ENCODE measurements at places on chromosomes 2 and 18. TPM values are rescaled to one million over a fixed set of nuclear protein-coding genes. Genes with fewer than 3 reads are reported as not detected.

Gene CREG2
- under 0.01 TPM for total RNA-seq

Gene RNF152
- total RNA-seq: 14.9 TPM

Gene SLC20A1
- total RNA-seq: 227 TPM

Gene NPAS2
- 116 TPM for total RNA-seq

Gene CROCC2
- total RNA-seq: not detected

Gene DIPK1C
- total RNA-seq: not detected

Gene LYPD6
- total RNA-seq: not detected

Gene KIAA2012
- not detected for total RNA-seq

Gene IL1R1
- total RNA-seq: 7.7 TPM

Gene DOK6
- total RNA-seq: not detected

Gene PDE11A
- 0.19 TPM for total RNA-seq

Gene CNGA3
- total RNA-seq: not detected

Gene CCL20
- total RNA-seq: 0.88 TPM

Gene HOXD13
- total RNA-seq: not detected

Gene CEP76
- 4.1 TPM for total RNA-seq

Gene RAB10
- 127 TPM for total RNA-seq

Gene CDH2
- total RNA-seq: 18.7 TPM

Gene ABCG8
- not detected for total RNA-seq

Gene FHOD3
- total RNA-seq: 51.5 TPM

Gene CYP1B1
- 317 TPM for total RNA-seq

Gene IL1B
- total RNA-seq: 219 TPM

Gene NEU4
- total RNA-seq: not detected

Gene AGXT
- total RNA-seq: not detected

Gene ERCC3
- 34.7 TPM for total RNA-seq

Gene HRH4
- under 0.01 TPM for total RNA-seq

Gene GALNT3
- total RNA-seq: 61.1 TPM

Gene C2orf81
- total RNA-seq: 9.5 TPM

Gene SAG
- total RNA-seq: not detected

Gene NT5DC4
- 1.2 TPM for total RNA-seq

Gene UBXN4
- total RNA-seq: 87.1 TPM

Gene IL37
- not detected for total RNA-seq
